ENCODE measurements at places on chromosomes 7 and 10.

- DNase-seq, result no peak
Observed at GRCh38 chr10:48913674-48914073, 26.0 kb downstream of the LRRC18 start.

DNA sequence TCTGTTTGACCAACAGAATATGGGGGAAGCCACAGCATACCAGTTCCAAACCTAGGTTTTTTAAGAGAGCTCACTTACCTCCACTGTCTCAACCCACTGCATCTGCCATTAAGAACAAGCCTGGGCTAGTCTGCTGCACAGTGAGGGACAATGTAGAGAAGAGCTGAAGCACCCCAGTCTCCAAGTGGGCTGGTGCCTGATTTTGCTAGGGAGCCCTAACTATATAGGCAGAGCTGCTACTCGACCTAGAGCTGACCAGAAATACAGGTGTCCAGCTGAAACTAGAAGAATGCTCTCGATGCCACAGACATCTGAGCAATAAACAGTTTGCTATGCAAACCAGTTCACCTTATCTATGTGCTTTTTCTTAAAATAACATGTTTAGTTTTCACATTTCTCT is 106.9 kb upstream of the BET1 start:
- no peak for DNase-seq

GRCh38 chr7:10121631-10122030 is 852.0 kb upstream of the PHF14 start:
- DNase-seq, result no peak

DNA sequence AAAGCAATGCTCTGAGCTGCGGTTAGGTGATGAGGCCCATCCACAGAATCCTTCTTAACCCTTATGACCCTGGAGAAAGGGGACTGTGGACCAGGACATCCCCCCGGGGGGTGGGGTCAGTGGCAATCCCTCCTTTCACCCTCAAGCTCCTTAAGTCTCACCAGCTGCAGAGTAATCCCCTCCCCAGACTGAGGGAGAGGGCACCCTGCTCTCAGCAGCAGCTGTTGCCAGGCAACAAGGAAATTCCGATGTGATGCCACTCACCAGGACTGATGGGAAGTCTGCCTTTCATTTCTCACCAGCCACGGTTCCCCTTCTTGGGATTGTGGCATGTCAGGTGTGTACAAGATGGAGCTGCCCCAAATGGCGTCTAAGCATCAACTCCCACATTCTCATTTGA is 129.6 kb downstream of the DOCK1 start:
- no peak for DNase-seq

- DNase-seq, result no peak
Observed at GRCh38 chr7:42574685-42575084, 337.2 kb downstream of the C7orf25 start.

DNA sequence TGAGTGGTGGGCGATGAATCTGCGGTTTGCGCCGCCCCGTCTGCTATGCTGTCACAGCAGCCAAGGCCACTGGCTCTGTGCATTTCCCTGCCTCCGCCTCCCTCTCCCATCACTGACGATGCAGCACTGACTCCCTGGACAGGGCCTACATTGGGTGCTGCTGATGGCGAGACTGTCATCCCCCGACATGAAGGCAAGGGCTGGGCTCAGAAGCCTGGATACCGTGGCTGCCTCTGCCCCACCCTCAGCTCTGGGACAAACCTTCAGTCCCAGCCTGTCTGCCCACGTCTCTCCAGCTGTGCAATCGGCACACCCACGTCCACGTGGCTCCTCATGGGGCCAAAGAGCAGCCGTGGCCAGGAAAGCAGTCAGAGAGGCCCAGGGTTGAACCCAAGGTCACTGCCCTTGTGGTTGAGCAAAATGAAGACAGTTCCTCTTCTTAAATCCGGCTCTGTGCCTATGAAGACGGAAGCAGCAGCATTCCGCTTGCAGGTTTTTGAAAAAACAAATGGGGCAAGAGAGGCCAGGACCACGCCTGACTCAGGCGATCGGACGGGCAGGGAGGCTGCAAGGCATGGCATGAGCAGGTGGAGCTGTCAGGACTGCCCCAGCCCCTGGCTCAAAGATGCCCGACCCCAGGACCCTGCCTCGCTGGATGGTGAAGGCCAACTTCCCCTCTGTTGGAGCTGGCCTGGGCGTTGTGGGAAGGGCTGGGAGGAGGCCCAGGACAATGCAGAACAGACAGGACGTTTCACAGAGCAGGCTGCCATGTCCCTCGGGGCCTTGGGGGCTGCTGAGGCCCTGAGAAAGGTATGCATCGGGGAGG is 517.5 kb downstream of the DNAJB6 start:
- DNase-seq, result no peak

DNA sequence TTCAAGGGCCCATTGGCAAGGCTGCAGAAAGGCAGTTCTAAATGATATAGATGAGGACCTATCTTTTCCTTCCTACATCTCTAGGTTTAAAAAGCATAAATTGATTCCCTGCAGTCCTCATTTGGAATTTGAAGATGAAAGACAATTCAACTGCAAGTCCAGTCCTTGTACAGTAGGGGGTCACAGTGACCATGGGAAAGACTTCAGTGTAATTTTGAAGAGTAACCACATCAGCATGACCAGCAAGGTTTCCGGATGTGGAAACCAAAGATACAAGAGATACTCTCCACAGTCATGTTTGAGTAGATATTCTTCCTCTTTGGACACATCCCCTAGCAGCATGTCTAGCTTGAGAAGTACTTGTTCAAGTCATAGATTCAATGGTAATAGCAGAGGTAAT is 539.3 kb upstream of the TEX47 start:
- DNase-seq, result no peak

- DNase-seq, result no peak
Observed at GRCh38 chr10:82266438-82266837, 391.4 kb downstream of the NRG3 start.

- DNase-seq, result no peak
Observed at GRCh38 chr7:115363916-115364315, 442.0 kb downstream of the MDFIC start.

GRCh38 chr10:109454691-109455090 is 468.6 kb downstream of the XPNPEP1 start:
- no peak for DNase-seq

- DNase-seq, result no peak
Observed at GRCh38 chr7:36509962-36510361, 120.3 kb downstream of the ANLN start.

- DNase-seq, result no peak
Observed at GRCh38 chr10:14498326-14498725, 167.6 kb upstream of the FRMD4A start.

DNA sequence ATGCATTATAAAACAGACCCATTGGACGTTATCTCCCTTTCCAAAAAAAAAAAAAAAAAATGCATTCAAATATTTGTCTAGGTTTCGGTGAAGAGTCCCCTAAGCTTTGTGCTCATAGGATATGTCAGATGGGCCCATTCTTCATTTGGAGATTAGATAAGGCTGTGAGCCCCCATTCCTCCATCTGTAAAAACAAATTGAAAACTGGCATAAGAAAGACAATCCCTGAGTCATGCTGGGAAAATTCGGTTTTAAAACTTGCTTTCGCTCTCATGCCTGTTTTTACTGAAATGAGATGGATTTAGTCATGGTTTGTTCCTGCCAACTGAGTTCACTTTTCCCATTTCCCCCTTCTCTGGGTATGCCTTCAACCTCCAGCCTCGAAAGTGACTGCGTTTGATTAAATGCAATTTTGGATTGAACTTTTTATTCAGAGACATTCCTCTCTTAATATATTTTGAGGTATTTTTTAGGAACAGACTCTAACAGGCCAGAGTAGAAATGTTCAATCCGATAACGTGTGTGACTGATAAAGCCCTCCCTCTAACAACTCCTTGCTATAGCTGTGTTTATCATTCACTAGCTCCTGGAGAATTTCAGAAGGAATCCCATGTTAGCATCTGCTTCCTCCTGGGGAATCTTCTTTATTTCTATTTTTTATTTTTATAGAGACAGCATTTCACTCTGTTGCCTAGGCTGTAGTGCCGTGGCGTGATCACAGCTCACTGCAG is 190.9 kb upstream of the LYZL2 start:
- no peak for DNase-seq

DNA sequence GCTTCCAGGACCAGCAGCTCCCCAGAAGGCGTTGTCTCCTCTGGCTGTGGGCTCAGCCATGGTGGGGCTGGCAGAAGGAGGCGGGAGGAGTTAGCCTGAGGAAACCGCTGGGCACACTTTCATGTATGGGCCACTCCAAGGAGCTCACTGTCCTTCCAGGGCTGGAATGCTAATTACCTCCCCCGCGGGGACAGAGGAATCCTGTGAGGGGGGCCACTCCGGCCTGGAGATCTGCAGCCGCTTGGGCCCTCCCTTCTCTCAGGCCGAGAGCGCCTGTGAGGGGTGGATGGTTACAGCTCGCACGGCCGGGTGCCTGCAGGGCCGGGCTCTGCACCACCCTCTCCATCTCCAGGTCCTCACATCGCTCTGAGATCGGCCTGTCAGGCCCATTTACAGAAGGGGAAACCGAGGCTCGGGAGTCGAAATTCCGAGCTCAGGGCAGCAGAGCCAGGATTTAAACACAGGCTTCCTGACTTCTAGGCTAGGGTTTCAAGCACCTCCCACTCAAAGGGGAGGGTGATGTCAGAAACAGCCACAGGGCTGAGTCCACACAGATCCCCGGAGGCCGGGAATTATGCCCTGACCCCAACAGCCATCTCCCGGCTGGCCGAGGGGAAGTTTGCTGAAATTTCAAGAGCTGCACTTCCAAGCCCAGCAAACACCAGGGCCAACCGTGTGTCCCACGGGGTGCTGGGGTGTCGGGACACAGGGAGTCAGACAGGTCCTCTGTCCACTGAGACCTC is 59.1 kb downstream of the PDGFA start:
- no peak for DNase-seq

DNA sequence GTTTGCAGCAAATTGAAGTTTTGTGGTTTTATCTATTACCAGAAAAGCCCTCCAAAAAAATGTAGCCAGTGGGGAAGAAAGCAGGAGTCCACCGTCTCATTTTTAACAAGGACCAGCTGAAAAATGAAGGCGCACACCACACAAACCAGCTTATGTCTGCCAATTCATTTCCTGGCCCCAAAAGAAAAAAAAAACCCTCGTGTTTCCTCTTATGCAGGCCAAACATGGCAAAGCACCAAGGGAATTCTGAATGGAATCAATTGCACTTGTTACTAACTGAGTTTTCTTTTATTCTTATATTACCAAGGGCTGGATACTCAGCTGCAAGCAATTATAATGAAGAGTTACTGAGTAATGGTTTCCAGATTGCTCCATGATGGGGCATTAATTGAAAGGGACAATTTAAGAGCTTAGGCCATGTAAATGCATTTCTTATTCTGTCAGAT is 428.3 kb upstream of the NPVF start:
- no peak for DNase-seq

- DNase-seq, result no peak
Observed at GRCh38 chr10:131972474-131973071, 9.2 kb downstream of the BNIP3 start.

DNA sequence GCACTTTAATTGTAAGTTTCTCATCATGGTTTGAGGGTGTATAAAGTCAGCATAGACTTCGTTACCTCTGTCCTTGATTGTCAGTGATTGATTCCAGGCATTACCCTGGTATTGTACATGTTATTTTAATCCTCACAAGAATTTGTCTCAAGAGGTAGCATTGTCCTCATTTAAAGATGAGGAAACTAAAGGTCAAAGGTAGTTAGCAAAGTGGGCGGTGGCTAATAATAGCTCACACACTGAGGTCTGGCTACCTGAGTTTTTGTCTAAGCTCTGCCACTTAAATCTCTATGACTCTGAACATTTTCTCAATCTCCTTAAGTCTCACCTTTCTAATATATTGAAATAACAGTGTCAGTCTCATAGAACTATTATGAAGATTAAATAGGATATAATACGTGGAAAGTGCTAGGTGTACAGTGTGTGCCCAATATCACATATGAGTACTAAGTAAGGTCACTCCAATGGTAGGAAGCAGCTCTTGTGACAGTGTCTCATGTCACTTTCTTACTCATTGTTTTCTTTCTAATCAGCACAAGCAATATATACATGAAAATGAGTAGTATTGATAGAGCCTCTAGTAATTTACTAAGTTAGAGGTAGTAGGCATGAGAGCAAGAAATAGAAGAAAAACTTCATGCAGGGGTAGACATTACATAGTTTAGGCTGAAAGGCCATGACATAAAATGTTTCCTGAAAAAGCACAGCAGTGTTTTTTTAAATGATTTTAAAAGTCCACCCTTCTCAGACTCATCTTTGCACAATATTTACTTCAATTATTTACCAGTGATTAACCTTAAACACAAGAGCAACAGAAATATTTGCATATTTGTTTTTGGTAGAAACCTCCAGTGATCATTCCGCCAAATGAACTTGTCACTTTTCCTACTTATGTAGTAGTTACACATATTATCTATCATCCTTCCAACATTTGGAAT is 21.0 kb downstream of the AHR start:
- DNase-seq, result no peak

GRCh38 chr7:52877240-52877639 is 158.2 kb upstream of the POM121L12 start:
- DNase-seq, result no peak

GRCh38 chr7:23970193-23970592 is 260.2 kb downstream of the STK31 start:
- no peak for DNase-seq

Measured in AG04449 (cell line).